ENCODE measurements at places on chromosomes 1 and 21.
A peak's percentile ranks its signal among the peaks of the same experiment; 100 is the strongest.

DNA sequence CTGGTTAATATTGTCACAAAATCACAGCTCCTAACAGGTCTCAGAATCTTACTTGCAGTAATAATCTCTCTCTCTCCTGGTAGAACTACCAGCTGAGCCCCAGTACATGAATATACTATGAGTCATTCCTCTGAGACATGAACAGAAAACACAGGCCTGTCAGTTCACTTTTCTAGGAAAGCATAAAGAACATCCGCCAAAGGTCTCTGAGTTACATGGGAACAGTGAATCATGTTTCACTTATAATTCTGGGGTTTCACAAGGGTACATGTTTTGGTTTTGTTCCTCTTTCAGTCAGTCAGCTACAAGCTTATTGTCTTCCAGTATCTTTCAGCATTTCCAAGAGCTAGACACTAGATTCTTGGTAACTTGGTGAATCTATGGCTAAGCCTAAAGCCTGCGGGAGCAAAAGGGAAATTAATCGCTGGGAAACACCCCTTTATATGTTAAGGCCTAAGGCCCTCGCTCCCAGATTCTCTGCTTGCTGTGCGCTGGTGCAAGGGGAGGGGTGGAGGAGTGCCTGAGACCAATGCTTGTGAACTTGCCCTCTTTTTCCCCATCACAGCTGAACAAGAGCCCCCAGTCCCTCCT lies 31.7 kb downstream of the IFNGR2 start:
- DNase-seq: no peak

GRCh38 chr1:34162852-34163766 lies 1.9 kb downstream of the CSMD2 start:
- DNase-seq: peak; percentile 8

DNA sequence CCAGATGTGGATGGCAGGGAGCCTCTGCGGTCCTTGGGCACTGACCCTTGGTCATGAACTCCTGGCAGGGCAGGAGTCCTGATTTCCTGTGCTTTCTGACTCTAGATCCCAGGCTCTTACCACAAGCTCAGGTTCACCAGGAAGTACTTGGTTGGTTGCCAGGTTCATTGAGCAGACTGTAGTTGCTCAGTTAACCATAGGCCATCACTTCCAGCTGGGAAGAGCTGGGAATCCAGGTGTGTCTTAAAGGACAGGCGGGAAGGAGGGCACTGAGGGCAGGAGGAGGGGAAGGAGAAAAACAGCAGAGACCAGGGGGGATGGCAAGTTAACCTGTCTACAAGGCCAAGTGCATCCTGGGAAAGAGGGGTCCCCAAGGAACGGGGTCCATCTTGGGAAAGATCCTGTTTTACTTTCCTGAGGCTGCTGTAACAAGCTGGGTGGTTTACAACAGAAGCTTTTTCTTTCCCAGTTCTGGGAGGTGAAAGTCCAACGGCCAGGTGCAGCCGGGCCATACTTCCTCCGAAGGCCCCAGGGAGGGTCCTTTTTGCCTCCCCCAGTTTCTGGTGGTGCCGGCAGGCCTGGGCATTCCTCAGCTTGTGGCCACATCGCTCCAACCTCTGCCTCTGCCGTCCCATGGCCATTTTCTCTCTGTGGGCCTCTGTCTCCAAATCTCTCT lies 11.6 kb downstream of the KCNAB2 start:
- DNase-seq: no peak

GRCh38 chr1:34057347-34058130 lies 107.5 kb downstream of the CSMD2 start:
- DNase-seq: no peak

DNA sequence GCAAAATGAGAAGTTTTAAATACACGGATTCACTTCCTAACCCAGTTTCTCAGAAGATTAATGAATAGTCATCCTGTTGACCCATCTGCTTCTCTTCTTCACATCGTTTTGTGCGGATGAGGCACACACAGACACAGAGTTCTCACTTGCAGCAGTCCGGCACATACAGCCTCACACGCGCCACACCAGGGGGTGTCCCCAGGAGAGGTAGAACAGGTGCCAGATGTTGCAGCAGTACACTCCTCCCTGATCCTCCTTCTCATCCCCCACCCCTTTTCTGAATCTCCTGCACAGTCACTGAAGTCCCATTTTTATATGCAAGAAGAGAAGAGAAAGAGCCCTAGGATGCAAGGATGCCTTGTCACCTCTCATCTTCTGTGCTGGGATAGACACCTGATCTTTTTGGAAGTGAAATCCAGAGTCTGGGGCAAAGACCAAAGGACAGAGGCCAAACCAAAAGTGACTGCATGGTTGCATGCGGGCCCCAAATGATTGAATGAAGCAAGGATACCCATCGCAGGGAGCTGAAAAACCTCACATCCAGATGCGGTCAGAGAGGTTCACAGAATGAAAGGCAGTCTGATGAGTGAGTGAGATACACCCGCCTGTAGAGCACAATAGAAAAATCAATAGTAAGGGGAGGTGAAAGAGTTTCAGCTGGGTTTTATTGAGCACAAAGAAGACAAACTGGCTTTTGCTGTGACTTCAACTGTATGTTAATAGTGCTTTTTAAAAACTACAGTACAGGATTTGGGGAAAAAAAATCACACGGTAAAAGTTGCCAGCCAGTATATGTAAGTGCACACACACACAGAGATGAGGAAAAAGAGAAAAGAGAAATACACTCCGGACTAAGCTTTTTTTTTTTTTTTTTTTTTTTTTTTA lies 28.9 kb downstream of the PBX1 start:
- no peak for DNase-seq
